ENCODE measurements at places on chromosomes 7 and 10.
A peak's percentile ranks its signal among the peaks of the same experiment; 100 is the strongest.

DNA sequence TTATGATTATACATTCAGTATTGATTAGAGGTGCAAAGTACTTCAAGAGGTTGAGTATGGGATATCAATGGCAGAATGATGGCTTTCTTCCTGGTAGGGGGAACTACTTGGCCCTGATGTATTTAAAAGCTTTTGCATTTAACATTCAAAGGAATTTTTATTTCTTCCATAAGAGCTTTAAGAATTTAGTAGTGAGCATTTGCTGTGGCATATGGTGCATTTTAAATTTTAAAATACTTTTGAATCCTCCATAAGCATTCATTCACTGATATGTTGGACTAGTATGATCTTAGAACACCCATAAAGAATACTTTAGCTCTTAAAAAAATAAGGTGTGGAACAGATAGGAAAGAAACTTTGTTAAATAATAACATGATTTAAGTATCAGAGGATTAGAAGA is 191.9 kb upstream of the PPP1R3A start:
- DNase-seq, result no peak

GRCh38 chr10:44809647-44810046 is 101.5 kb upstream of the TMEM72 start:
- no peak for DNase-seq

- no peak for DNase-seq
These were observed 31.6 kb downstream of the VIPR2 start for GRCh38 chr7:159113056-159113455.

DNA sequence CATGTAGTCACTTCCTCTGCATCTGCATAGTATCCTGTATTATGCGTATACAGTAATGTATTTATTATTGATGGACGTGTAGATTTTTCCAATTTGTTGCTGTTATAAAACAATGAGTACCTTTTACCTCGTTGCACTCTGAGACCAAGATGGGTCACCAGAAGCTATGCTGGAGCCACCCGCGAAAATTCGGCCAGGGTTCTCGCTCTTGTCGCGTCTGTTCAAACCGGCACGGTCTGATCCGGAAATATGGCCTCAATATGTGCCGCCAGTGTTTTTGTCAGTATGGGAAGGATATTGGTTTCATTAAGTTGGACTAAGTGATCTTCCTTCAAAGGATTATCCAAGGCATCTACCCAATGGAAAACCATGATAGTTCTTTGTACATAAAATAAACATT is 1.0 kb downstream of the PSMC2 start:
- DNase-seq, result no peak

GRCh38 chr10:35225204-35225603 is 98.6 kb downstream of the CREM start:
- no peak for DNase-seq

DNA sequence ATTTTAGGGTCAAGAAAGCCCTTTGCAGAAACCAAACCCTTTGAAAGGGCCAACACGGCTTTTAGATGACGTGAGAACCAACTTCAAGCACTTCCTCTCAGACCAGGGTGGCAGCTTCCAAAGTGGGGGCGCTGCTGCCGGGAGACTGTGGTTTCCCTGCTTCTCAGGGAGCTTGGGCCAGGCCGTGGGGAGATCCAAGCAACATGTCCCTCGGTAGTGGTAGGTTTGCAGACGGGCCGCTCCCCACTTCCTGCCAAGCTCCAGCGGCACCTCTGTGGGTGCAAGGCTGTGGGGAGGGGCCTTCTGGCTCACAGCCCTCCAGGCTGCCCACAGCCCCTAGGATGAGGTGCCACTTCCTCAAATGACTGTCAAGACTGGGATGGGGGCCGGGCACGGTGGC is 132.4 kb downstream of the FAM53B start:
- no peak for DNase-seq

DNA sequence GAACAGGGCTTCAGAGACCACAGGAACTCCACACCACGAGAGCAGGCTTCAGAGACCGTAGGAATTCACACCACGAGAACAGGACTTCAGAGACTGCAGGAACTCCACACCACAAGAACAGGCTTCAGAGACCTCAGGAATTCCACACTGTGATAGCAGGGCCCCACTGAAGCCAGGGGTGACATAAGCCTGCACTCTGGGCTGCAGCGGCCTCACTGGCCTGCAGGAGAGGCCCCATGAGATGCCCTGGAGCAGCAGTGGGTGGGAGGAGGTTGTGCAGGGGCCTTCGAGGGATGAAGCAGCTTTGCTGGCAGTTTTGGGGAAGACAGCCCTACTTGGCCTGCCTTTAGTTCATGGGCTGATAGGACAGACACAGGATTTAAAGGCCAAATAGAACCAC is 614.7 kb downstream of the PTPRN2 start:
- DNase-seq, result no peak

DNA sequence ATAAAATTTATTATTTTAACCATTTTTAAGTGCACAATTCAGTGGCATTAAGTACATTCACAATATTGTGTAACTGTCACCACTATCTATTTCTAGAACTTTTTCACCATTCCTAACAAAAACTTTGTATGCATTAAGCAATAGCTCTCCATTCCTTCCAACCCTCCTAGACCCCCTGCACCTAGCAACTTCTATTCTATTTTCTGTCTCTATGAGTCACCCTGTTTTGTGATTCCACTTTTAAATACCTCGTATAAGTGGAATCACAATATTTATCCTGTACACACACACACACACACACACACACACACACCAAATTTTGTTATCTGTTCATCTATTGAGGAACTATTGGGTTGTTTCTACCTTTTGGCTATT is 89.2 kb downstream of the ARID5B start:
- no peak for DNase-seq

DNA sequence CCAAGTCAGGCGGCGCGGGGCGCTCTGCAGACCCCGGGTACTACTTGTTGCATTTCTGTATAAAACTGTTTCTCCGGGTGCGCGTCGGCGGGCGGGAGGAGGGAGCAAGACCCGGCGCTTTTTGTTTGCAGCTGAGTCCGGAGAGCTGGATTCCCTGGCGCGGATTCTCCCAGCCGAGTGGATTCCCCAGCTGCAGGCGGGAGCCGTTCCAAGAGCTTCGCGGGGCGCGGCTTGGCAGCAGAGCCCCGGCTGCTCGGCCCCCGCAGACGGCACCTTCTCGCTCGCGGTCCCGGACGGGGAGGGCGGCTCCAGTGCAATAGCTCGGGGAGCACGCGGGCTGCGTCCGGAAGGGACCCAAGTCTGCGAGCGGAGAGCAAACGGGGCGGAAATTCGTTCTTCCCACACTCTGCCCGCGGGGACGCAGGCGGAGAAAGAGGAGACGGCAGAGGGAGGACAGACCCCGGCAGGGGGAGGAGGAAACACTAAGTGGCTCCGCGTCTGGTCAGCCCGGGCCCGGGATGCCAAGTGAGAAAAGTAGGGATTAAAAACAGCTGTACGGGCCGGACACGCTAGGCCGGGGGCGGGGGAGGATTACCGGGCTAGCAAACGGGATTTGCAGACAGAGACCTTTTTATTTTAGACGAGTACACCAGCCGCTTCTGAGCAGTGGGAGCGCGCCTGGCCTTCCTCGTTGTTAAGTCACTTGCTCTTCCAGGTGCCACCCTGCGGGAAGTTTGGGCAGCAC is at the start of gene TRIL:
Gene TRIL, minus strand, starts transcription at position 96 of the 745 bp plus-strand sequence. CDS start 284 bp downstream, outside the sequence.
- no peak for DNase-seq

- peak; percentile 52 for DNase-seq
These were observed 194.2 kb upstream of the SLC26A5 start for GRCh38 chr7:103640031-103640779.

- no peak for DNase-seq
These were observed 58.1 kb upstream of the OPN4 start for GRCh38 chr10:86596266-86596665.

GRCh38 chr7:158394936-158395335 is 192.7 kb downstream of the PTPRN2 start:
- DNase-seq, result no peak

GRCh38 chr7:129376076-129376777 is 58.0 kb upstream of the STRIP2 start:
- DNase-seq, result no peak

- DNase-seq, result no peak
These were observed 164.5 kb downstream of the HERPUD2 start for GRCh38 chr7:35530124-35531109.

DNA sequence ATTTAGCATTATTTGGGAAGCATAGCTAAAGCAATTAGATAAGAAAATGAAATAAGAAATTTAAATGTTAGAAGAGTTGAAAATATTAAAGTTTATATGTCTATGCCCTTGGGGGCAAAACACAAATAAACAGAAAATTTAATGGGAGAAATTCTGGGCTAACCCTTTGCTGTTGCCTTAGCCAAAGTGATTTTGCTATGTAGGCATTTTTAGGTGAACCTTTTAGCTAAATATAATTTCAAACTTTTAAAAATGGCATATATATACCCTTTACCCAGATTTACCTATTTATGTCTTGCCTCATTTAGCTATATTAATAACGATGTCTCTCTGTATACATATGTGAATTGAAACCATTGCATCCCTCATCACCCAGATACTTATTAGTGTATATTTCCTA is 20.1 kb downstream of the NFE2L3 start:
- no peak for DNase-seq

DNA sequence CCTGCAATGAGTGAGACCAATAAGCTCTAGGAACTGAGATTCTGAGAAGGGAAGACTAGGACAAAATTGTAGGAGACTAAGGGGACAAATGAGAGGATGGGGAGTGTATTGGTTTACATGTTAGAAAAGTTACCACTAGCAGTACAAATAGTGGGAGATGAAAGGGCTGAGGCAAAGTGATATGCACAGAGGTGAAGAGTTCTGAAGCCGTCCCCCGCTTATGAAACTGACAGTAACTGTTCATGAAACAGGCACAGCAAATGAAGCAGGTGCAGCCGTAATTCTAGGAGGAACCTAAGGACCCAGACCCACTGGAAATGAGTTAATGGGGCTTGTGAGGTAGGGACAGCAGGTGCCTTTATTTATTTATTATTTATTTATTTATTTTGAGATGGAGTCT is 211.3 kb downstream of the PRKG1 start:
- no peak for DNase-seq

- DNase-seq, result no peak
These were observed 6.3 kb upstream of the TBATA start for GRCh38 chr10:70791386-70792039.

- DNase-seq, result no peak
These were observed 2.3 kb downstream of the STX1A start for GRCh38 chr7:73717025-73717807.

DNA sequence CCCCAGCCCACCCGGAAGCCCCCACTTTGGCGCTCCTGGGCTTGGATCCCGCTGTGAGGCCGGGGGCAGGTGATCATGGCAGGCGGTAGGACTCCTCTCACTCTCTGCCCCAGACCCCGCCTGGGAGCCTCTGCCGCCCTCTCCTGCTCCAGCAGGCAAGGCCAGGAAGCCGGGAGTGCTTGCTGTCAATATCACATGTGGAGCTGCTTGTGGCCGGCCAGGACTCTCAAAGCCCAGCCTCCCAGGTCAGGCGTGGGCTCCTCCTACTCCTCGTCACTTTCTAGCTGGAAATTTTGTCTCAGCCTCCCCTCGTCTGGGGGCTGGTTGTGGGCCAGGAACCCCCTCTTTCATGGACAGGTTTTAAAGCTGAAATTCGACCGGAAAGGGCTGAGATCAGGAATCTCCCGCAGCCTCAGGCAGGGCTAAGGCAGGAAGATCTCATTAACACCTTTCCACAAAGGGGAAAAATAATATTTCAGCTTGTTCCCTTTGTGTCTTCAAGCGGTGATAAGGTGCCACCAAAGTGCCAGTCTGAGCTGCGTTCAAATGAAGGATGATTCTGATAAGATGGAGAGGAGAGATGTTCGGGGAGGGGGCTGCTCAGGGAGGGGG is 273.6 kb upstream of the PODXL start:
- DNase-seq, result no peak

GRCh38 chr10:1213252-1214070 is 157.3 kb downstream of the WDR37 start:
- no peak for DNase-seq

DNA sequence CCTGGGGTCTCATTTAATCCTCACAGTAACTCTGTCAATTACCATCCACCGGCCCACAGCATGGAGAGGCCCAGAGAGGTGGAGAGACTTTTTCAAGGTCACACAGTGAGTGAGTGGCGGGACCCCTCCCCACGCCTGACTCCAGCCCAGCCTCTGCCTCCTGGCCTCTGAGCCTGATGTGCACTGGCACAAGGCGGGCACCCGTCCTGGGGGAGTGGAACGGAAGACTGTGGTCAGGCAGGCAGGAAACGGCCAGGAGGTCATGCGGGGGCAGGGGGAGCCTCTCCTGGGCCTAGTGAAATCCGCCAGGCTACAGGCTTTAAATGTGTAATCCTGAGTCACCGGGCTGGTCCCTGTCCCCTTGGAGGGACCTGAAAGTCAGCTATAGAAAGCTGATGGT is 32.2 kb downstream of the ZCCHC24 start:
- no peak for DNase-seq

DNA sequence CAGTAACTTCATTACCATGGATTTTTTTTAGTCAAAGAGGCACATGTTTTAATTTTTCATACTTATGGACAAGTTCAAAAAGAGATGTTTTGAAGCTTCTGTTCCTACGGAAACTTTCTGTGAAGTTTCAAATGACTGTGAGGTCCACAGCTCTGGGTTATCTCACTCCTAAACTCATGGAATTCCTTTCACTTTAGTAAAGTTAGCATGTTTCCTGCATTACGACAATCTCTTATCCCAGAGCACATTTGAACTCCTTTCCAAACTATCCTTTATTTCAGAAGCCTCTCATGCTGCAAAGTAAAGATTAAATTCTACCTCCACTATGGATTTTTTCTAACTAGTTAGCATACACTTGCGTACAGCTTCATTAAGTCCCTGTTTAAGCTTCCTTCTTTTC is 15.3 kb upstream of the ADD3 start:
- no peak for DNase-seq

DNA sequence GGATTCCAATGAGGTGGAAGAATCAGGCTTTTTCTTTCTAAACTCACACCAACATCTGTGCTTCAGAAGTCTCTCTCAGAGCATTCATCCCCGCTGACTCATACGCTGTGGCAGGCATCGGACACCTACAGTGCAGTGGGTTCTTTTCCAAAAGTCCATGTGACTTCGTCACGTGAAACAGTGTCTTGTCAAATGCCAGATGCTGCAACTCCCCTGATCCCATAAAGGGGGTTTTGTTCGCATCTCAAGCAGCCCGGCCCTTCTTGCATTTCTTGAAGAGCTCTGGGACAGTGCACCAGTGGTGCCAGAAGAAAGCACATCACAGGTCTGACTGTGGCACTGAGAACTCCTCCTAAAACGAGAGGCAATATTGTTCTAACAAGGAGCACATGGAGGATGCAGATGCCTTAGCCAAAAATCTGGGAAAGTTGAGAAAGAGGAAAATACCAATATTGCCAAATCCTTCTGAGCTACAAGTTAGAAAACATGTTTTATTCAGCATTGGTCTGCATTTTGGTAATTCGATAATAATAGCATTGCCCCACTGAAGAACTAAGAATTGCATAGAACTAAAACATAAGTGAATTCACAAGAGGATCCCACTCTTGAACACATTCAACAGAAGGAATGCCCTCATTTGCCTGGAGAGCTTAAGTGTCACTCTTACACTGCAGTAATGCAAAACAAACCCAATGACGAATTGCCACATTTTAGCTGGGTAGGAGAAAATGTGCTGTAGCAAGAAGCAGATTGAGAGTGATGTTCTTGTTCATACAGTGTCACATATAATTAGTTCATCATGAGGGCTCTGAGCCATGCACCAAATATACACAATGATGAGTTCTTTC is 204.4 kb downstream of the CXCL12 start:
- peak; percentile 12 for DNase-seq
